ENCODE measurements at places on chromosomes 11 and 22.

DNA sequence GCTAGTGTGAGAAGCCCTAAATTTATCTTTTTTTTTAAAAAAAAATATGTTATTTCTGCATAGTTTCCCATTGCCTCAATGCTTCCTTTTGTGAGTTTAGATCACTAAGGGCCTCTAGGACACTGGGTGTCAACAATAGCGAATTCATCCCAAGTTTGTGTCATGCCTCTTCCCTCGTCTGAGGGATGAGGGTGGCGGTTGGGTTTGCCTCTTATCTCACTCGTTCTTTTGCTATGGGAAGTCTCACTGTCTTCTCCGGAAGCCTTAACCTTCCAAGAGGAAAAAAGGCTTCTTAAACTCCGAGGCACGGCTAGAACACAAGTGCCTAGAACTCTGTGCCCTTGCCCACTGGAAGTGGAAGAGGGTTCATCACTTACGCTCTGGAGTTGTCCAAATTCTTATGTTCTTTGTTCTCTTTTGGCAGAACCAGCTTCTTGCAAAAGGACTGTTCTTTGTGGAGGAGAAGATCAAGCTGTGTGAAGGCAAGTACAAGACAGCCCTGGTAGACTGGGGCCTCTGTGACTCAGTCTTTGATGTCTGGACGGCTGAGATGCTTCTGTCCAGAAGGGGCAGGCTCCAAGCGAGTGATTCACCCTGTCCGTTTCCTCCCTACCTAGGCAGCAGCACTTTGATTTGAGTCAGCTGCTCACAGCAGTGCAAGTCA is 78.5 kb downstream of the TRAF6 start:
- H3K4me1 ChIP-seq, result no peaks in the 10 kb centered on the region
- H3K27ac ChIP-seq, result no peak overlapping the region
- no peak for DNase-seq
- H3K4me3 ChIP-seq, result no peak overlapping the region
- no peaks in the 10 kb centered on the region for H3K36me3 ChIP-seq
- H3K27me3 ChIP-seq, result no peaks in the 10 kb centered on the region

- no peak overlapping the region for H3K4me3 ChIP-seq
- H3K36me3 ChIP-seq, result no peaks in the 10 kb centered on the region
- H3K27ac ChIP-seq, result no peak overlapping the region
- DNase-seq, result no peak
- no peaks in the 10 kb centered on the region for H3K4me1 ChIP-seq
Observed at GRCh38 chr22:48658246-48658645, 1169.4 kb downstream of the BRD1 start.

- H3K27me3 ChIP-seq, result no peaks in the 10 kb centered on the region
- no peak overlapping the region for H3K27ac ChIP-seq
- H3K36me3 ChIP-seq, result no peaks in the 10 kb centered on the region
- peaks cover 11% of the 10 kb centered on the region for H3K4me1 ChIP-seq
Observed at GRCh38 chr11:66324664-66325063, 7.8 kb upstream of the CD248 start.

- H3K27me3 ChIP-seq, result no peaks in the 10 kb centered on the region
- no peaks in the 10 kb centered on the region for H3K36me3 ChIP-seq
- no peak overlapping the region for H3K27ac ChIP-seq
- no peak overlapping the region for H3K4me3 ChIP-seq
- DNase-seq, result no peak
- H3K4me1 ChIP-seq, result no peaks in the 10 kb centered on the region
Observed at GRCh38 chr11:45688472-45689033, 23.1 kb upstream of the CHST1 start.

- no peak overlapping the region for H3K4me3 ChIP-seq
- no peak overlapping the region for H3K27ac ChIP-seq
- H3K27me3 ChIP-seq, result no peaks in the 10 kb centered on the region
- no peaks in the 10 kb centered on the region for H3K36me3 ChIP-seq
- no peak for DNase-seq
Observed at GRCh38 chr11:87263979-87264378, 226.2 kb downstream of the TMEM135 start.

GRCh38 chr11:126175393-126175792 is 36.1 kb downstream of the RPUSD4 start:
- no peaks in the 10 kb centered on the region for H3K27me3 ChIP-seq
- H3K27ac ChIP-seq, result no peak overlapping the region
- no peaks in the 10 kb centered on the region for H3K36me3 ChIP-seq
- no peak overlapping the region for H3K4me3 ChIP-seq

DNA sequence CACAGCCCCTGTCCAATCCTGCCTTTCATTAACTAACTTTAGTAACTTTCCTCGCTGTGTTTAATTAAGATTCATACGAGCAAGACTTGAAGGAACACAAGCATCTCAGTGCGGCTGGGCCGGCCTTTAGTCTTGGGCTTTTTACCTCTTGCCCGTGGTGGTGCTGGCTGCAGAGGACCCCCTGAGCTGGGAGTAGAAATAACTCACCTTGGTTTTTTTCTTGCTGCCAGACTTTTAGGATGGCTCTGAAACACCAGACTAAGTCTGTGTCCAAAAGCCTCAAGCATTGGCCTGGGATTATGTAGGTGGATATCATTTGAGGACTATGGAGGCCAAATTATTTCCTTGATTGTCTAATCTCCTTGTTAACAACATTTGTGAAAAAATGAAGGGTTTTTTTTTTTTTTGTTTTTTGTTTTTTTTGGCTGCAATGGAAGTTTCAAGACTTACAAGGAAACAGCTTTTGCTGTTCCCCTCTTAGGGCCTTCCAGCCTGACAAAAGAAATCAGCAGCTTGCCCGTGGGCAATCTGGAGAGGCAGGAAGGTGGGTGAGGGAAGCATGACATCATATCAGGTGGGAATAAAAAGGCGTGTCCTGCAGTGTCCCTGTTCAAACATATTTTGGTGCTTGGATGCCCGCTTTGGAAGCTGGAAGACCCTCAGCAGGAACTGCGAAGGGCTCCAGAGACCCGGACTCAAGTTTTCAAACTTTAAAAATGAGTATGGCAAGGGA is 44.0 kb downstream of the SMIM38 start:
- H3K4me1 ChIP-seq, result no peaks in the 10 kb centered on the region
- no peak overlapping the region for H3K4me3 ChIP-seq
- H3K36me3 ChIP-seq, result no peaks in the 10 kb centered on the region
- H3K27me3 ChIP-seq, result no peaks in the 10 kb centered on the region
- H3K27ac ChIP-seq, result no peak overlapping the region

GRCh38 chr11:84560206-84560605 is 1066.9 kb downstream of the DLG2 start:
- H3K36me3 ChIP-seq, result no peaks in the 10 kb centered on the region
- peaks cover 6% of the 10 kb centered on the region for H3K4me1 ChIP-seq
- no peak overlapping the region for H3K27ac ChIP-seq
- DNase-seq, result no peak
- H3K4me3 ChIP-seq, result no peak overlapping the region

GRCh38 chr11:122978299-122978620 is 3.4 kb downstream of the BSX start:
- H3K27ac ChIP-seq, result no peak overlapping the region
- no peak for DNase-seq
- peaks cover 33% of the 10 kb centered on the region for H3K27me3 ChIP-seq
- no peak overlapping the region for H3K4me3 ChIP-seq
- no peaks in the 10 kb centered on the region for H3K36me3 ChIP-seq
- peaks cover 12% of the 10 kb centered on the region for H3K4me1 ChIP-seq

GRCh38 chr11:1354125-1354938 is 35.4 kb upstream of the BRSK2 start:
- peaks cover 4% of the 10 kb centered on the region for H3K27me3 ChIP-seq
- H3K4me1 ChIP-seq, result peaks cover 12% of the 10 kb centered on the region
- no peak overlapping the region for H3K27ac ChIP-seq

- H3K27me3 ChIP-seq, result no peaks in the 10 kb centered on the region
- H3K36me3 ChIP-seq, result no peaks in the 10 kb centered on the region
- H3K4me3 ChIP-seq, result no peak overlapping the region
- H3K27ac ChIP-seq, result no peak overlapping the region
- peaks cover 7% of the 10 kb centered on the region for H3K4me1 ChIP-seq
- DNase-seq, result peak; percentile 58
Observed at GRCh38 chr22:17705951-17706900, 67.7 kb downstream of the BCL2L13 start.

DNA sequence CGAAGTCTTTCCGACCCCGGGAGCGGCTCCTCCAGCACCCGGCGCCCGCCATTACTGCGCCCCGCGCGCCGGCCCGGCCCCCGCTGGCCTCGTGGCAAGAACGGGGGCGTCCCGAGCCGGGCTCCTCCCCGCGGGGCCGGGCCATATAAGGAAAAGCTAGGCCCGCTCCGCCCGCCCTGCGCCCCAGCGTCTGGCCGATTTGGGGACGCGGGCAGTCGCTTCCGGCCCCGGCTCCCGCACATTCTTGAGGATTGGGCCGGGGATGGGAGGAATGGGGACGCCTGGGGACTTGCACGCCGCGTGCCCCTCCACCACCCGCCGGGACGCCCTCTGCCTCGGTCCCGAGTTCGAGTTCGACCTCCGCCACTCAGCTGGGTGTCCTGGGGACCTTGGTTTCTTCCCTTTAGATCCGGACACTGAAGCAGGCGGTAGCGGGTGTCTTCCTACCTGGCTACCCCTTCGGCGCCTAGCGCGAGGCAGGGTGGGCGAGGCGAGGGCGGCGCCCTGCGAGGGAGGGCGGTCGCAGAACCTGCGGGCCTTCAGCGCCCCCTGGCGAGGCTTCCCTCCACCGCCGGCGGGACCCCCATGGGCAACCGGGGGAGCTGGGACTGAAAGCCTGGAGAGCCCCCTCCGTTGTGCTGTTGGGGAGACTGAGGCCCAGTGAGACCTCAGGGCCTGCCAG is 3.8 kb downstream of the SMTN start:
- no peaks in the 10 kb centered on the region for H3K27me3 ChIP-seq
- H3K4me3 ChIP-seq, result peak overlapping the region; percentile 19
- H3K36me3 ChIP-seq, result peaks cover 10% of the 10 kb centered on the region

- H3K27me3 ChIP-seq, result no peaks in the 10 kb centered on the region
- peaks cover 8% of the 10 kb centered on the region for H3K4me1 ChIP-seq
- H3K4me3 ChIP-seq, result no peak overlapping the region
- DNase-seq, result no peak
Observed at GRCh38 chr22:50018608-50019285, 6.2 kb upstream of the IL17REL start.

DNA sequence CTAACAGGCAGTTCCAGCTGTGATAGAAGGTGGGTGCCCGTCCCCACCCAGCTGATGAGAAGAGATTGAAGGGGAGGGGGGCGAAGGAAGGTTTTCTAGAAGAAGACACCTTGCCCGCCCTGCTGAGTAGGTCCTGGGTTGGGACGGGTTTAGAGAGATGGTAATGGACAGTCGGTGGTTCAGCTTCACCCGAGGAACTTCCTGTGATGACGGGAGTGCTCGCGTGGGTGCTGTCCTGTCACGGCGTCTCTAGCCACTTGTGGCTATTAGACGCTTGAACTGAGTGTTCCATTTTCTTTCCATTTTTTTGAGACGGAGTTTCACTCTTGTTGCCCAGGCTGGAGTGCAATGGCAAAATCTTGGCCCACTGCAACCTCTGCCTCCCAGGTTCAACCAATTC is 27.6 kb upstream of the MGAT3 start:
- no peak overlapping the region for H3K4me3 ChIP-seq
- no peak overlapping the region for H3K27ac ChIP-seq
- H3K4me1 ChIP-seq, result no peaks in the 10 kb centered on the region
- DNase-seq, result no peak
- H3K36me3 ChIP-seq, result peaks cover 22% of the 10 kb centered on the region

DNA sequence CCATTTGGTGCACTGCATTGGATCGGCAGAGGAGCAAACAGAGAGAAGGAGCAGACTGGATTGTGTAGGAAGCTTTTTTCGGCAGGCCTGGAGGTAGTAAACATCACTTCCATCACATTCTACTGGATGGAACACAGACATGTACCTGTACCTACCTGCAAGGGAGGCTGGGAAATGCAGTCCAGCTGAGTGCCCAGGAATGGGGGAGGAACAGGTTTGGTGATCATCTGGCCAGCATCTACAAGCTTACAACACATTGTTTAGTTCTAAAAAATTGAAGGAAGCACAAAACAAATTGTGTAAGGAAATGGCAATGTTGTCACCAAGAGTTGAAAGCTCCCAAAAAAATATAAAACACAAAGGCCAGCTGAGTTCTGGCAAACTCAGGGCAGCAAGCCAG is 19.1 kb downstream of the SMIM38 start:
- H3K27ac ChIP-seq, result no peak overlapping the region
- no peaks in the 10 kb centered on the region for H3K36me3 ChIP-seq
- no peak overlapping the region for H3K4me3 ChIP-seq
- no peak for DNase-seq
- H3K27me3 ChIP-seq, result no peaks in the 10 kb centered on the region

GRCh38 chr11:92941676-92942571 is 27.5 kb upstream of the MTNR1B start:
- peak; percentile 18 for DNase-seq
- no peaks in the 10 kb centered on the region for H3K36me3 ChIP-seq
- no peaks in the 10 kb centered on the region for H3K27me3 ChIP-seq
- H3K4me1 ChIP-seq, result no peaks in the 10 kb centered on the region

DNA sequence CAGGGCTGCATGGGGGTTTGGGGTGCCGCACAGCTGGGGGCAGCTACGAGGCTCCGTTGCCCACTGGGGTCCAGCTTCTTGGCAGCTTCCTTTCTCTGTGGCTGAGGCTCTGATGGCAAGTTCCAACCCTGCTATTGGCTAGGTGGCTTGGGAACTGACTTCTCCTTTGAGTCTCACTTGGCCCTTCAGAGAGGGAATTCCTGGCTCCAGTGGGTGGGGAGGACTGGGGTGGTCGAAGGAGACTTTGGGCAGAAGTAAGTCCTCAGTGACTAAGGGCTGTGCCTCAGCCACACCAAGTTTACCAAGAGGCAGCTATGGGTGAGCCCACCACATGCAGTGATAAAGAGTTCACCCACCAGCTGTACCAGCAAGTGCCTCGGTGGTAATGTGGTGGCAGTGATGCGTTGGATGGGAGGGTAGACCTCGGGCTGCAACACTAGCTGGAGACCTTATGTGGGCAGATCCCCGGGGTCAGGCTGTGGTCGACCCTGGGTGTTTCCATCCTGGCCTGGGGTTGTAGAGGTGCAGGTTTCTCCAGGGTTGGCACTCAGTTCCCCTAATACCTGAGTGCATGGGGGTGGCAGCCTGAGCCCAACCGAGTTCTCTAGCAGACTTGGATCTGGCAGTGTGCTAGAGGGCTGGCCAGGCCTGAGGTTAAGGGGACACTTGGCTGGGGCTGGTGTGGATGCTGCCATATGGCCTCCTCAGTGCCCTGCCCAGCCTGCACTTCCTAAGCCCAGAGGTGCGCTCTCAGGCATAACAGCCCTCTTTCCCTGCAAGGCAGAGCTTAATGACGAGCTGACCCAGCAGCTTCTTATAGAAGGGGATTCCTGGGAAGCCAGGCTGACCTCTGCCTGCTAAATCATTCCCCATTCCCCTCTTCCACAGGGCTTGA is 197.0 kb upstream of the CADM1 start:
- H3K27me3 ChIP-seq, result no peaks in the 10 kb centered on the region
- H3K4me1 ChIP-seq, result no peaks in the 10 kb centered on the region

DNA sequence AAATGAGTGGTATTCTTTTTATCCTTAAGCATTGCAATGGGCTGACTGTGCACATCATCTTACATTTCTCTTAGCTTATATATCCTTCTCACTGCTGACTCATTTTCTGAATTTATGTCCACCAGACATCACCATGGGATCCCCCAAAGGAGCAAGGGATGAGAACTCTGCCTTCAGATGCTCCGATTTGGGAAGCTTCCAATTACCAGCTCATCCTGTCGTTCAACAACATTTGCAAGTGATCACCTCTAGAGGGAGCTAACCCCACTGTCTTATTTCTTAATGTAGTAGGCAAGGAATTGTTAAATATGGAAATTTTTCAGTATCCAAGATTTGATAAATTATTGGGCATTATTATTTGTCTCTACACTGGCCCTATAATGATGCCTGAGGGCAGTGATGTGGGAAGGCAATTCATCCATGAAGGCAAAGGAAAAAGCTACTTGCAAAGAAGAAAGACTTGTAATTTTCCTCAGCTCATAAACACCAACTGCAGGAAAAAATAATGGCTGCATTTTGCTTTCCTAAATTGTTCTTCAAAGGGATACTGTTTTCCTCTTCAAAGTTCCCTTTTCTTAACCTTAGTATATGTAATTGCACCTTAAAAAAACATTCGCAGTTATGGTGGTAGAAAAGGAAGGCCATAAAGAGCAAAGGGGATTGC is 102.4 kb upstream of the FSHB start:
- no peaks in the 10 kb centered on the region for H3K4me1 ChIP-seq
- DNase-seq, result peak; percentile 15
- H3K36me3 ChIP-seq, result no peaks in the 10 kb centered on the region
- no peaks in the 10 kb centered on the region for H3K27me3 ChIP-seq

Data from body of pancreas (tissue), 4 donors.